Hematopoietic multipotent progenitor cell treated with erythropoietin and hydrocortisone succinate and interleukin-3 and kit ligand, for 6 days (in vitro differentiated cells): ENCODE measurements at places on chromosomes 4 and X.
A peak's percentile ranks its signal among the peaks of the same experiment; 100 is the strongest.

DNA sequence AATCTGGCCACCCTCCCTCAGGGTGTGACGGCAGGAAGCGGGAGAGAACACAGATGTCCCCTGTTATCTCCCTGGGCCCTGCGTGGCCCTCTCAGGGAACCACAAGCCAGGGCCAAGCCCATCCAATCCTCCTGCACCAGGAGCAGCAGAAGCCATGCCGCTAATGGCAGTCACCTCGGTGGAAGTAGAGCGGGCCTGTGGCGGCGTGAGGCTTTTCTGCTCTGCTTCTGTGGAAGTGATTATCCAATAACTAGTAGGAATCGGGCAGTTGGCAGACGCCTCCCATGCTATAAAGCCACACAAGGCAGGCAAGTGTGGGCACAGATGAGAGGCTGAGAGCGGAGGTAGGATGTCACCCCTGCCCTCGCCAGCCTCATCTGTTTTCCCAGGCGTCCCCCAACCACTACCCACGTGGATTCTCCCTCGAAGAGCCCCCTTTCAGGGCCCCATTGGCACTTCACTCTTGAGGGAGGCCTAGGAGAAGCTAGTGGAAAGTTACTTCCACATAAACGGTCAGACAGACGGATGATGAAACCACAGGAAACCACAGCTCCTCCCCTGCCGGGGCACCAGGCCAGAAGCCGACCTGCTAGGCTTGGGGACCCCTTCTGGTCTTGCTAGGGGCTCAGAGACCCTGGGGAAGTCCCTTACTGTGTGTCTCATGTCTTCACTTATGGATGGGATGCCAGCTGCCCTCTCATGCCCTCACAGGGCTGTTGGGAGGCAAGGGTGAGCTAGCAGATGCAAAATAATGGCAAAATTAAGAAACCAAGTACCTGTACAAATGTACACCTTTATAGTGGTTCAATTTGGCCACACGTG is 18.8 kb upstream of the TMSB4X start:
- DNase-seq = peak; percentile 88

DNA sequence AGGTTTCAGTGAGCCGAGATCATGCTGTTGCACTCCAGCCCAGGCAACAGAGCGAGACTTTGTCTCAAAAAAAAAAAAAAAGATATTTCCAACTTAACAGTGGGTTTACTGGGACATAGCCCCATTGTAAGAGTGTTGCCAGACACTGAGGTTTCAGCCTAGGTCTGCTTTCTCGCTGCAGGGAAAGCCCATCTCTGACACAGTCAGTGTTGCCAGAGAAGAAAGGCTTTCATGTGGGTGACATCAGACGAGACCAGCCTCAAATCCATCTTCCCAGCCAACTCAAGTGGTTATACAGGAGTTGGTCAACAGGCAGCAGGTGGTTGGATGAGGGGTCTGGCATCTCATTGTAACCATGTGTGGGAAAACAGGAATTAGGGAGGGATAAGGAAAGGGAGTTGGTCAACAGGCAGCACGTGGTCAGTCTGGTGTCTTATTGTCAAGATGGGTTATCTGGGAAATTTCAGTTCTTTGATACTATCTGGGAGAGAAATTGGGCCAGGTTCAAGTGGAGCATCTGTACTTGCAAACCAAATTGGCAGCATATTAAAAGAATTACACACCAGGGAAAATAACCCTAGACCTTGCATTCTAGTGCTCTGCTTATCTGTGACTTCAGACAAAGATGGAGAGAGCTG is 41.1 kb downstream of the NELFA start:
- no peak for DNase-seq

DNA sequence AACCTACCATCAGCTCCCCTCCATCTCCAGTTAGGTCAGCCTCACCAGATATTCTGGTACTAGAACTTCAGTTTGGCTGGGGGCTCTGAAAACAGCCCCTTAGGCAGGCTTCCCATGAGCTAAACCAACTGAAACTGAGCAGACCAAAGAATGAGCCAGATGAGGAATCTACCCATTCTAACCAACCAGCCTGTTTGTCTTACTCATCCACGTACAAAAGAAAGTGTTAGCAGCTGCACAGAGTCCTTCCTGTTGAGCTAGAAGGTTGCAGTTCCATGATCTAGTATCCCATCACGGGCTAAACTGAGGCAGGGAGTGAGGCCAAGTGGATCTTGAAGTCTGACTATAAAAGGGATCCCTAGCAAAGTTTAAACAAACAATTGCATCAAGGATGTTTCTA is 17.5 kb downstream of the MAGEA9B start:
- no peak for DNase-seq

DNA sequence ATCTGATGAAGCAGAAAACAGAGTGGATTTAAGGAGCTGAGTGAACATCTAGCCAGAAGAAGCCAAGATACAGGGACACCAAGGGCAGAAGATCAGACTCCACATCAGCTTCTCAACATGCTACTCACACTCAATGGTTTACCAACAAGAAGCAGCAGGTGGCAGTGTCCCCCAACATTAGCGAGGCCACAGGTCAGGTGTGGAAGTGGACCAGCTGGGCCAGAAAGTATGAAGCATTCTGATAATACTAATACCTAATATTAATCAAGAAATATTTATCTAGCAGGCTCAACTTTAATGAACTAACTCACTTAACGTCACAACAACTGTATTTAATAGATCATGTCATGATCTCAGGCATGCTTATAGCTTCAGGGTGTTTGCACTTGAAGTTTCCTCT is 73.4 kb upstream of the TTC29 start:
- DNase-seq = peak; percentile 64

DNA sequence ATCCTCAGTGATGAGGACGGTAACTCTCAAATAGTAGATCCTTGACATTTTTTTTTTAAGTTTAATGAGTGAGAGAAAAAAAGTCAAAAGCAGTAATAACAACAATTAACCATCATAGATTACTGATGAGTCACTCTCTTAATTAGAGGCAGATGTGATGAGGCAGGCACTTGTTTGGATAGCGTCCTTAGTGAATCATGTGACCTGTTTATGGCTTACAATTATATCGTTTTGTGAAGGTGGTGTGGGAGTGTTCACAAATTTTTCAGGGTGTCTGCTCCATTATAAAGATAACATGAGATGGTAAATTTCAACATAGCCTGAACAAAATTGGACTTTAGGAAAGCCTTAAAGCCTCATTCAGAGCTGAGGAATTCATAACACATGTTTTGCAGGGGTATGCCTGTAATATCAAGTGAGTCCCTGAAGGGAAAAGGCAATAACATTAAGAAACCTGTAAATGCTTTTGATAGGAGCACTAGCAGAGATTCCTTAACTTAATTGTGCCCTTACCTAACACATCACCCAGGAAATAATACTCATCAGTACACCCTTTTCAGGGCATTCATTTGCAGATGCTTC is 51.9 kb upstream of the XIAP start:
- no peak for DNase-seq

DNA sequence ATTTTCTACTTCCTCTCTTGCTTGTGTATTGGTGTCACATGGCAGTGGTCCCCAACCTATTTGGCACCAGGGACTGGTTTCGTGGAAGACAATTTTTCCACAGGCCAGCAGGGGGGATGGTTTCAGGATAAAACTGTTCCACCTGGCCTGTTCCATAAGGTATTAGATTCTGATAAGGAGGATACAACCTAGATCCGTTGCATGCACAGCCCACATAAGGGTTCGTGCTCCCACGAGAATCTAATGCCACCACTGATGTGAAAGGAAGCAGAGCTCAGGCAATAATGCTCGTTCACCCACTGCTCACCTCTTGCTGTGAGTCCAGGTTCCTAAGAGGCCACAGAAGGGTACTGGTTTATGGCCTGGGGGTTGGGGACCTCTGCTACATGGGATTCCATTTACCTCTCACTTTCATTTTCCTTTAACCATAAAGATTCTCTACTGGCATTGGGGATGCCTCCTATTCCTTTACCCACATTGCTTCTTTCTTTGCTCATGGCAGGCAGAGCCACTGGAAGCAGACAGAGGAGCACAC is 38.1 kb downstream of the SEC31A start:
- DNase-seq = peak; percentile 5

DNA sequence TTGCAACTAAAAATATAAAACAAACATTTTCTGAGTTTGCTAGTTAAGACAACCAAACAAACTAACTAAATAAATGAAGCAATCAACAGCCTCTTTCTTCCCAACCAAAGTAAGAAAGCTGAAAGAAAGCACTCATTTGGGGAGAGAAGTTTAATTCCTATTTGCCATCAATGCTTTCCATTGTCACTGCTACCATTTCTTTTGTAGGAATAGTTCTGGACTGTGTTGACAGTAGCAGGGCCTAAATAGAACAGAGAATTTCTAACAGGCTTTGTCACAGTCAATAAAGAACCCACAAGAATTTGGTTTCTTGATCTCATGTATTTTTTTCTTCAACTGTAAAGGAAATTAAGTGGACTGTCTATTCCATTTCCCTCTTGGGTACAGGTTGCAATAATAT is 1886.4 kb upstream of the TENM3 start:
- DNase-seq = no peak
